Mesothelial cell of epicardium (in vitro differentiated cells): ENCODE measurements at places on chromosomes 4 and X. TPM values are rescaled to one million over a fixed set of nuclear protein-coding genes. Genes with fewer than 3 reads are reported as not detected.

GRCh38 chr4:78766026-78766425 is 10.1 kb upstream of the BMP2K start:
- no peak for DNase-seq

DNA sequence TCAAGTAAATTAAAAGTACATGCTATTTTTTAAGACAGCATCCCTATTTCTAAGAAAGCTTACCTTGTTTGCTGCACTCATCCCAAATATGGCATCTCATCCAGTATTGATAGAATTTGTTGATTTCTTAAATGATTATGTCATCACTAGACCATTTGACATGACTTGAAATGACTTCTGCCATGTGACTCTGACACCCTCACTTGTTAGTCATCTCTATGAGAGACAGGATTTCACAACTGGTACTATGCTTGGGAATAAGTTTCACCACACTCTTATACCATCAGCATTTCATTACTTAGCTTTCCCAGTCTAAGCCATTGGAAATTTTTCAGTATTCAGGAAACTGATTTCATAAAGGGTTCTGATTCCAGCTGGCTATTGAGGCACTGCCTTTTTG is 55.3 kb downstream of the TMPRSS11F start:
- DNase-seq = no peak

DNA sequence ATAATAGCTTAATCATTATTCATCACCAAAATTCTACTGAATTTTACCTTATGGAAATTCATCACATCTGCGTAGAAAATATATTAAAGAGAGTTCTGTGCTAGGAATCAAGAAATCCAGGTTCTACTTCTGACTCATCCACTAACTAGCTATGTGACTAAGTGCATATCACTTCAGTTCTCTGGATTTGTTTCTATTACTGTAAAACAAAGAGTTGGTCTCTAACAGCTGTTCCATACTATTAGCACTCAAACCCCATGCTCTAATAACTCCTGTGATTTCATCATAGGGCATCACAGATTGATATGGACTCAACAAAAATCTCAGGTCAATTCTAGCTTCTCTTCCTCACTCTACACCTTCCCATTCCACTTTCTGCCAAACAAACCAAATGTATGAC is 572.0 kb downstream of the INPP4B start:
- no peak for DNase-seq

DNA sequence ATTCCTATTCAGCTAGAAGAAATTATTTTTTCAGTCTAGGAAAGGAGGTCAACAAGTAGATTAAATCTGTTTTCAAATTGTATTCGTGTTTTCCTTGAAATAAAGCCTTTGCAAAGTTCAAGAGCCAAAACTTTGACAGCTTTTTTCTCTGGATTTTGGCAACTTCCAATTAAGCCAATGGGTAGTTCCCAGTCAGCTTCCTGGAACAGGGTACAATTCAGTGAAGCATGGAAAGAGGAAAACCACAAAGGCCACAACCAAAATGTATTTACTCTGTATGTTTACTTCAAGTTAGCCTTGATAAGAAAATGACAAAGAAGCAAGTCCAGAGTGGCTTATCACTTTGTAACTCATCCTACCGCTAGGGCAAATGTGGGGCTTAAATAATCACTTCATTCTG is 188.6 kb downstream of the COMMD8 start:
- no peak for DNase-seq

DNA sequence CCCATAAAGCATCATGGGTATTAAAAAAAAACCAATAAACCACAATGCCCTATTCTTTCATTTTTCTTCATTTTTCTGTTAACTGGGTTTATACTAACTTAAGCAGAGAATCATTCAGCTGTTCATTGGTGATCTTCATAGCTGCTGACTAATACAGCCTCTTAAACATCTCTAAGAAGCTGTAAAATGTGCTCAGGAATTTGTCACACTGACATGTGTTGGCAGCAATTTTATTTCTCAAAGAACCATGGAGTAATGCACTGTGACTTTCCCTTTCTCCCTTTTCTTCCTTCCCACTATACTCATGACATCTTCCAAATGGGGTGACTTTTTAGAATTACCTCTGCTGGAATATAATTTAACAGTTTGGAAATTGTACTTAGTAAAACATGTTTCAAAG is 315.4 kb downstream of the ANTXR2 start:
- DNase-seq = no peak

Gene INPP4B
- total RNA-seq = 26.1 to 35.4 TPM (median 27.9 TPM) in 3 replicates

GRCh38 chrX:2384486-2384885 is 116.3 kb downstream of the DHRSX start:
- no peak for DNase-seq

- DNase-seq = no peak
These were observed 36.9 kb upstream of the XIAP start for GRCh38 chrX:123822965-123823364.

Gene TRIM2
- total RNA-seq = 47.3 to 50.1 TPM (median 48.8 TPM) in 3 replicates
